Cortex of kidney (tissue), 1 donor: ENCODE measurements at places on chromosomes 7 and 10.

DNA sequence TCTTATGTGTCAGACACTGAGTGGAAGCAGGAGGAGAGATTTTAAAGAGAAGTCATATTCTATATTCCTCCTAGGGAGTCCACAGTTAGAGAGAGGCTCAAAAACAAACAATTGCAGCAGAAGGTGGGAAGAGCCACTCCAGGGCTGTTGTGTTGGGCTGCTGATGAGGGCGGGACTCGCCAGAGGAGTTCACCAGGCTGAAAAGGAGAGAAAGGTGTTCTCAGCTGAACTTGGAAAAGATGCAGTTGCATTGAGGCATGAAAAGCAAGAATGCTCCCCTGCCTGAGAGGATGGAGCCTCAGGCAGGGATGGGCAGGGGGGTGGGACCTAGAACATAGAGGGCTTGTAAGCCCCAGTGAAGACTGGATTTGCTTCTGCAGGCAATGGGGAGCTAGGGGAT, 324.2 kb downstream of the CXCL12 start:
- DNase-seq: no peak

GRCh38 chr7:50512384-50512783, 52.8 kb downstream of the DDC start:
- DNase-seq: no peak

DNA sequence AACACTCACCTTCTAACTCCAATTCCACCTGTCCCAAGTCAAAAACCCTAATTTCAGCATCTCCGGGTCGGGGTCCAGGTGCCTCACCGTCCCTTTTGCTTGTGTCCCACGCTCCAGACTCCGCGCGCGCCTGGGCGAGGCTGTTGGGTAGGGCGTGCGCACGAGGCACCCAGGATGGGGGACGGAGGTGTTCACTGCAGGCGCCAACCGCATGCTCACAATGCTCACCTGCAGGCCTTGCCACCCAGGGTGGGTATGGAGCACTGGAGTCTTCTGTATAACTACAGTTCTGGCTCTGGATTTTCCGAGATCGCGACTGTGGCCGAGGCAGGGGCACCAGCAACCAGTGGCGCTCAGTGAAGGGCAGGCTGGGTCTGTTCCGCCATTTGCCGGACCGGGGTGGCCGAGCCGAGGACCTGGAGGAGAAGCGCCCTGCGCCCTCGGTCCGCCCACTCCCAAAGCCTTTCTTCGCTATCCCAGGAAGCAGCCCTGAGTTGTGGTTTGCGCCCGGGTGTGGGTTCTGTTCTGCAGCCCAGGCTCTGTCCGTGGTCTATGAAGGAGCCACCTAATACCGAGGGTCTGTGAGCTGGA, 8.7 kb downstream of the FAM200A start:
- DNase-seq: no peak

DNA sequence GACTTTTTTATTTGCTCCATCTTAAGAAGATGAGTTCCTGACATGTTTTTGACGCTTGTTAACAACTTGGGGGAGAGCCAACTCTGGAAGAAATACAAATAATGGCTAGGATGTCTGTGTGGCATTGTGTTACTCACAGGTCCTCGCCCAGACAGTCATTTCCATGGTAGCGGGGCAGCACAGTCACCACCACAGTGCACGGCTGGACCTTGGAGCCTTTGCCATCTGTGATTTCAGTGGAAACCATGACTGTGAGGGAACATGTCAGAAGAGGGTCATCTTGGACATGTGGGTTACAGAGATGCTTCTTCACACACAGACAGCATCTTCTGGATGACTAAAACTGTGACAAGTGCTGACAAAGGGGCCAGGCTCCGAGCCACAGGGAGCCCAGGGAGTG, 74.5 kb downstream of the PKD1L1 start:
- DNase-seq: no peak

DNA sequence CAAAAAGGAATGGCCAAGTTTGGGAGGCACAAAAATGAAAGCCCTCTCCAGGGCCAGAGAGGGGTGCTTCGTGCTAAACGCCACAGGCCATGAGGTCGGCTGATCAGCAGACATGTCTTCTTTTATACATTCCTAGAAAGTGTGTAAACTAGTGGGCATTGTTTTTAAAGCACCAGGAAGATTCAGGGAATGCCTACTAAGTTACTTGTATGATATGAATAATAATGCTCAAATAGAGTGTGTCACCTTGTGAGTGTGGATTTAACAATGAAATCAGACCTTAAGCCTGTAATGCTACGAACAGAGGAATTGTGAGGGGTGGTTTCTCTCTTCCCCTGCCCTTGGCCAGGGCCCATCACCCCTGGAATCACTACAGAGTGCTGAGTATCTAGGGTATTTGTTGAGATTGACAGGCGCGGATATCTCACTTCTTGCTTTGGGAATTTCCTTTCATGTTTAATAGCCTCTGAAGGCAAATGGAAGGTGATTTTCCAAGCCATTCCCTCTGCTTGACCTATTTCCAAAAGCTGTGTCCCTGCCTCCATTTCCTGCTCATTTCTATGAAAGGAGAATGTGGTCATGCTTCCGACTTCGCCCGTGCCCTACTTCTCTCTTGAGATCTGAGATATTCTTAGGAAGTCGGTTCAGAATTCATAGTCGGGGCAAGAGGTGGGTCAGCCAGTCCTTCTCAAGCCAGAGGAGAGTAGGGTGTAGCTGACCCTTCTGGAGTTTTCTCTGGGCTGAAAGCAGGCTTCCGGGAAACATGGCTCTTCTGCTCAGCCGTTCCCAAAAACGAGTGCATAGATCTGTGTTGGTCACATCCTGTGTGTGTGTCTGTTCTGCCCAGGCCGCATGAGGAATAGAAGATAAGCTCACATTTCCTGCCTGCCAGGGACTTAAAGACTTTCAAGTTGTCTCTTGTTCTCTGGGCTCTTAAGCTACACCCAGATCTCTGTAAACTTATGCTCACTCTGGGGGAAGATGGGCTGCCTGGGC, 167.8 kb upstream of the ITGB1 start:
- DNase-seq: no peak

GRCh38 chr10:34615770-34616169, 199.3 kb downstream of the PARD3 start:
- no peak for DNase-seq

DNA sequence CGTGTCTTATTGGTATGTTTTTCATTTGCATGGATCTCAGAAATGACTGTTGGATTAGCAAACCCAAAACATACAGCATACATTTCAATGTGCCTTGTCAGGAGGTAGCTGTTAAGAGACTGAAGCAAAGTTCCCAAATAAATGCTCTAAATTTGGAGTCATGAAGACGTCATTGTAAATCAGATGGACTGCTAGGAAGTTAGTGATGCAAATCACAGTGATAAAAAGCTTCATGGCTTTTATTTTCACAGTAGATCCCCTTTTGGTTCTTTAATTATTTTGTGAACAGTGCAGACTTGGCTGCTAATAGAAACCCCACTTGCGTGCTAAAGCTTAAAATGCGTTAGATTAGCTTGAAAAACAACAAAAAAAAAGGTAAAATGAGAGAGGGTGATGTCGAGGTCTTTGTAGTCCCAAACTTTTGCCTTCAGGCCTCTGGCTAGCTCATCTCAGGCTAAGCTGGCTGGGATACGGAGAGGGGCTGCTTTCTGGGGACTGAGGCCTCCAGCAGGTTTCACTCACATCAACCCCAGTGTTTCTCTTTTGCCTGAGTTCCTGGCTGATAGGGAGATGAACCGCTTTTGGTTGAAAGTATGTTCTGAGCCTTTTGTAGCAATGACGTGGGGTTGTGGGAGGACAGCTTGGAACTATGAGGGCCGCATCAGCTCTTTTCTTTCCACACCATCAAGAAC, 107.1 kb upstream of the CDCA7L start:
- DNase-seq: no peak

GRCh38 chr10:119575506-119575905, 21.3 kb downstream of the TIAL1 start:
- DNase-seq: no peak

DNA sequence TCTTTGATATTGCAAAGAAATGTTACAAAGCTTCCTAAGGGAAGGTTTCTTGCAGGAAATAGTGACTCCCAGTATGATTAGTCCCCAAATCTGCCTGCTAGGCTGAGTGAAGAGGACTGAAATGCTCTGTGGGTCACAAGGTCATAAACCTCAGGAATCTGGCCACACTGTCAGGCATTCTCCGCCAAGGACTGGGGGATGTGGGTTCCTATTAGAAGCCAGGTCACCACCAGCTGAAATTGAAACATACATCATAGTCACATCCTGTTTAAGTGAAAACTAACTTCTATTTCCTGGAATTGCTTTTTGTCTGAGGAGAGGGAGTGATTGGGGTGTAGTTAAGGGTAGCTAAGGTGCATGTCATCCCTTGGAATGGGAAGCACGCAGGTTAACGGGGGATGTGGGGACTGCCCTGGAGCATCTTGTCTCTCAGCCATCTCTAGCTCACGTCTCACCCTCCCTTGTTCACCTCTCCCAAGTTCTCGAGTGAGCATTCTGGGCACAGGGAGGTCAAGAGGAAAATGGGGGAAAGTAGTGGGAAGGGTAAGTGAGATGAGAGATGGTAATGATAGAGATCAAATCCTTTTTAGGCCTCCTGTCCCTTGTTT, 12.0 kb upstream of the GSAP start:
- no peak for DNase-seq

DNA sequence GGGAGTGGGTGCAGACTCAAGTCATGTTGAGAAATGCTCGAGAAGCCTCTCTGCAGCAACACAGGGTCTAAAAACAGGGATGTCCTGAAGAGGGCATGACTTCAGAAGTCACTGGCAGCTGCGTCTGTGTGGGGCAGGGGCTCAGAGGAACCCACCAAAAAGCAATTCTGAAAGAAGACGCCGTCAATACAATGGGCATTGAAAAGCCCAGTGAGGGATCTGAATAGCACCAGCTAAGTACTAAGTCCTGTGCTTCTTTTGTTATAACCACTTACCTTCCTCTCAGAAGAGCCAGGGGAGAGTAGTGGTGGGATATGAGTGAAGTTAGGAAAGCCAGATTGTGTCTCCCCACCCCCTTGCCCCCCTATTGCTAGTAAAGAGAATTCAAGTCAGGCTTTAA, 137.2 kb downstream of the INHBA start:
- no peak for DNase-seq
